Hepatic stellate cell (primary cell): ENCODE measurements at places on chromosomes 2 and 18.

- DNase-seq = no peak
Measured at GRCh38 chr2:109231428-109231827, 102.4 kb downstream of the SH3RF3 start.

DNA sequence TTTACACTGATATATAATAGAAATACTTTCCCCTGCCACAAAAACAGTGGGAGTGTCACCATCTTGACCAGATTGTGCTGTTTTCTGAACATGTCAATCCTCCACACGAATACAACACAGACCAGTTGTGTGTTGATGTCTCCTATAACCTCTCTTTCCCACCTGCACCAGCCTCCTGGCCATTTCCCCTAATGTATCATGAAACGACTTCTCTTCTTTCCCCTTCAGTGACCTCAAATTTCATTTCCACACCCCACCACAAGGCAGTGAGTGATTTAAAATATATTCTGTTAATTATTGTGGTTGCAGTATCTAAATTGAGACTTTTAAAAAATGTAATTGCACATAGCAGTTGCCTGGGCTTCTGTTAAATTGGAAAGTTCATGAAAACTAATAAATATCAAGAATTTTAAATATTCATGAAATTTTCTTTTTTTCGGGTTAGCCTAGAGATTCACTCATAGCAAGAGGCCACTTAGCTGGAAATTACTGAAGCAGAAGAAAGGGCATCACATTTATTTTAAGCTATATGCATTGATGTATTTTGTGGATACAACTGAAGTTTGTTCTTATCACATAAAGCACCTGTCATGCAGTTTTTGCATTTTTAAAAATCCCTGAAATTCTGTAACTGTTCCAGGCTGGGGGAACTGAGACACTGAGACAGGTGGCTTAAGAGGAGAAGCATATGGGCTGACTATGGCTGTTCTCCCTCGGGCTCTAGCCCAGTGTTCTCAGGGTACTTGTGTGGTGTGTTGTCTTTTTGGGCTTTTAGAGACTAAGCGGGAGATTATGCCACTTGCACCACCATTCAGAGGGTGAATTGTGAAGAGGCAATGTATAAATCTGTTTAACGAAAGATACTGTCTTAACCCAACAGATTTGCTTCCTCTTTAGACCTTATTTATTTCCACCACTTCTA is 15.9 kb downstream of the FAM171B start:
- DNase-seq = no peak

DNA sequence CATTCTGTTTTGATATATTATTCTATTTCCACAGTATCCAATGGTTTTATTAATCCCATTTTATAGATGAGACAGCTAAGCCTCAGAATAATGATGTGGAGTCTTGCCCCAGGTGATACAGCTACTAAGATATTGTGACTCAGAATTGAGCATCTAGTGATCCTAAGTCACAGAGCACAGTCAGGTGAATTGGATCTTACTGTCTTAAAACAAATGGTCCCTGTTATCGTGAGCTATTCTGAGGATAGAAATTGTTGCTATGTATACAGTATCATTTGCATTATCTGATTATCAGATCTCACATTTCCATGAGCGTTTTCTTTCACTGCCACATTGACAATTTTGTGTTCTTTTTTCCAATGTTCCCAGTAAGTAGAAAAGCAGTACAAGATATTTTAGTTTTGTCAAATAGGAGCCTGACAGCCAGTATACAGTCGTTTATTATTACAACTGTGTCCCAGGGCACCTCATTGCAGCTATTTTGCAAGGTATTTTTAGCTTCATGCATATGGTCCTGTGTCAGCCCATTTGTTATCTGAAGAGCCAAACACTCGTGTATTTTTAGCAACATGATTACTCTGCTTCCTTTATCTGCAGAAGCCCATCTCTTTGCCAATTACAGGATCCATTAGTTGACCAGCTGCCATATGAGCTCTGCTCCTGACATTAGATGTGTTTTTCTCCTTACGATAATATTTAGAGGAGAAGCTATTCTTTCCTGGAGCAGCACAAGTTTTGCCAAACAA is 25.1 kb upstream of the SGPP2 start:
- DNase-seq = no peak

- no peak for DNase-seq
Measured at GRCh38 chr2:69026691-69027459, 13.9 kb downstream of the ANTXR1 start.

DNA sequence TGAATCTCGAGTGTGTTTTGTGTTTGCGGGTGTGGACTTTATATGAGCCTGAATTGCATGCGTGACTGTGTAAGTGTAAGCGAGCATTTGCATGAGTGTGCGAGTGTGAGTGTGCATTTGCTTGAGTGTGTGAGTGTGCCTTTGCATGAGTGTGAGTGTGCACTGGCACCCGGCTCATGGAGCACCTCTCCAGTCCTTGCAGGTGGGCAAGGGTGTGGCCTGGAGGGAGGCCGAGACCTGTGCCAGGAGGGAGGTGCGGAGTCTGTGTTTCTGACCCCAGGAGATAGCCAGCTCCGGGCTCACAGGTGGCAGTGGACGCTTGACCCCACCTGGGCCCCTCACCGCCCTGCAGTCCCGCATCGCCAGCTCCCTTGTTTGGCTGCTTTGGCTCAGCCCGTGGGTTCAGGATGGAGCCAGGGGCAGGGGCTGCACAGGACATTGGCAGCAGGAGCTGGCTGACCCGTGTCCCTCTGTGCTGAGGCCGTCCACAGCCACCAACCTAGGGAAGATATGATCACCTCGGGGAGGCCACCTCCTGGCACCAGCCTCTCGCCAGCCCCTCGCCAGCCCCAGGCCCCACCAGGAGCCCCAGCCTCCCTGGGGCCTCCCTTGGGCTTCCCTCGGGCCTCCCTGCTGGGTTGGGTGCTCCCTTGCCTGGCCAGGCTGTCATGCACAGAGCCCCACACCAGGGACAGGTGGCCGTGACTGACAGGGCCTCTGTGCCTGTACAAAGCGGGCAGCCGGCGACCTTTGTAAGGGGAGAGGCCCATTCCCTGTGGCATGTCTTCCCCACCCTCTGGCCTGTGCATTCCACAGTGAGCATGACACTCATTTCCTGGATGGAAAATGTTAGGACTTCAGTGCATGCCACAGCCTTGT is 81.6 kb downstream of the PTGR3 start:
- no peak for DNase-seq

DNA sequence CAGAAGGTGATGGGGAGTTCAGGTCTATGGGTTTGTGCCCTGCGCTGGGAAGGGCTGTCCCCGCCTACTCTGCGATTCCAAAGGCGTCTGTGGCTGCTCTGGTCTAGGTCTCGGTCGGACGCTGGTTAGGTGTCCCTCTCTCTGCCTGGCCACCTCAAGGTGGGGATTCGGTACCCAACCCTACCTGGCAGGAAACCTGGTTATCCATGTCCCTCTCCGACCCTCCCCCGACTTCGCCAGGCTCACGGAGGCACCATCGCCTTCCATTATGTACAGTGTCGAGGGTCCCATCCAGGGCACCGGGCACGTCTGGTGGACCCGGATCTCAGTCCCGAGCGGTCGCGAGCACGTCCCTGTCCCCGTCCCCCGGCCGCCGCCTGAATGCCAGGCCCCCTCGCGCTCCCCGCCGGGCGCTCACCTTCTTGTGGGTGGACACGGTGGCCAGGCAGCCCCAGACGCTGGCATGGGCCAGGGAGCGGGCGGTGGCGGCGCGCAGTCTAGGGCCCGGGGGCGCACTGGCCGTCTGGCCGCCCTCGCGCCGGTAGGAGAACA is 628 bp downstream of the CREG2 start:
- DNase-seq = no peak

- DNase-seq = peak; percentile 4
Measured at GRCh38 chr2:208306291-208306690, 40.2 kb downstream of the PIKFYVE start.
